ENCODE measurements at places on chromosomes 2 and 18.

DNA sequence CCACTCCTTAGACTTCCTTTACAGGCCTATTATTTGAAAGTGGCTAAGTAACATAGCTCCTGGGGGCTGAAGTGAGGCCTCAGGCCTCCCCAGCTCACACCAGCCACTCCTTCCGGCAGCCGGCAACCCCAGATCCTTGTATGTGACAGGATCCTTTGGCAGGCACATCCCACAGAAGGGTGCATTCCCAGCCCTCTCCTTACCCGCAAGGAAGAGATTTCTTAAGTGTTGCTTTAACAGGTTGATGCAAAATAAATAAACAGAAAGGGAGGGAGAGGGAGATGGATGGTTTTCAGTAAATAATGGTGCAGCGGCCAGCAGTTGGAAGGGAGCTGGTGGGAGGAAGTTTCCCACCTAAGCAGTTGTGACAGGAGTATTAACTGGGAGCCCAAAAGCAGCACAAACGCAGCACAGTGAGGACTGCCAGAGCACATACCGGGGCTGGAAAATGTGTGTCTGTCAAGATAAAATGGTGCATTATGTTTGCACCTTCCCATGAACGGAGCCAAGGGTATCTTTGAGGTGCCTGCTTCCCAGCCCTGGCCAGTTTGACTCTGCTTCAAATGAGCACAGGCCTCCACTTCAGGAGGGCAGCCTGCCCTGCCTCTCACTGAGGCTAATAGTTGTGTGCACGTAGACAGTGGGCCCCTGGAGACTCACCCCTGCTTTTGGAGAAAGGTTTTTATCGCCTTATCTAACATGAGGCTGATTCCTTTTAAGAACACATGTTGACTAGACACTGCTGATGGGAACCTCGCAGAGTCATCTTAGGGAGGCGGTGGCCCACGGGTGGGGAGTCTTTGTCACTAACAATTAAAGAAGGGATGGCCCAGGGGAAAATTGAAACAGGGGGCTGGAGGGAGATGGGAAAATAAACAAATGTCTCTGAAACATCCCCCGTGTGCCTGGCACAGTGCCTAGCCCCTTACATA is 32.8 kb downstream of the NRP2 start:
- H3K4me1 ChIP-seq, result peaks cover 34% of the 10 kb centered on the region
- no peak for DNase-seq

GRCh38 chr2:119960821-119961220 is 52.1 kb upstream of the EPB41L5 start:
- H3K4me3 ChIP-seq, result no peak overlapping the region
- no peak overlapping the region for H3K27ac ChIP-seq
- DNase-seq, result no peak
- H3K4me1 ChIP-seq, result no peaks in the 10 kb centered on the region

DNA sequence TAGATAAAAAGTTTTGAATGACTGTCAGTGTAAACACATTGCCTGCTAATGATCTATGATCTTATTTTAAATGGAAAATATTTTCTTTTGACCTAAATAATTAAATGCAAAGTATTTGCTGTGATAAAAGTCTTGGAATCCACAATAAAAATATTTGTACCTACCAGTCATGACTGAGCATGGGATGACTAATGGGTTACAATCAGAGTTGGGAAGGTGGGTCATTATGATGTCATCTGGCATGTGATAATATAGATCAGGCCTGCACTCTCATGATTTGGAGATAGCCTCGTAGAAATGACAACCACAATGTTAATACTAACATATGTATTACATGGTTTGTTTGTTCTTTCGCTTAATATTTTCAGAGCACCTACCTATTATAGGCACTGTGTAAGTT is 848.8 kb upstream of the KLHL29 start:
- no peaks in the 10 kb centered on the region for H3K4me1 ChIP-seq
- DNase-seq, result no peak
- H3K27ac ChIP-seq, result no peak overlapping the region
- H3K27me3 ChIP-seq, result no peaks in the 10 kb centered on the region
- H3K36me3 ChIP-seq, result no peaks in the 10 kb centered on the region
- no peak overlapping the region for H3K4me3 ChIP-seq

- H3K4me3 ChIP-seq, result no peak overlapping the region
- no peak overlapping the region for H3K27ac ChIP-seq
- peaks cover 8% of the 10 kb centered on the region for H3K4me1 ChIP-seq
- no peak for DNase-seq
These were observed 219.4 kb downstream of the LDLRAD4 start for GRCh38 chr18:13437796-13438506.

GRCh38 chr2:105631922-105632321 is 112.8 kb upstream of the NCK2 start:
- H3K27ac ChIP-seq, result no peak overlapping the region
- no peaks in the 10 kb centered on the region for H3K4me1 ChIP-seq
- no peak overlapping the region for H3K4me3 ChIP-seq
- H3K27me3 ChIP-seq, result peaks cover 7% of the 10 kb centered on the region

GRCh38 chr2:30666266-30666874 is 140.9 kb downstream of the CAPN13 start:
- no peak overlapping the region for H3K4me3 ChIP-seq
- H3K27me3 ChIP-seq, result no peaks in the 10 kb centered on the region
- H3K27ac ChIP-seq, result no peak overlapping the region
- H3K36me3 ChIP-seq, result no peaks in the 10 kb centered on the region

GRCh38 chr2:45622336-45623075 is 11.4 kb upstream of the SRBD1 start:
- H3K27me3 ChIP-seq, result no peaks in the 10 kb centered on the region
- no peaks in the 10 kb centered on the region for H3K36me3 ChIP-seq
- no peak overlapping the region for H3K4me3 ChIP-seq
- H3K27ac ChIP-seq, result no peak overlapping the region

DNA sequence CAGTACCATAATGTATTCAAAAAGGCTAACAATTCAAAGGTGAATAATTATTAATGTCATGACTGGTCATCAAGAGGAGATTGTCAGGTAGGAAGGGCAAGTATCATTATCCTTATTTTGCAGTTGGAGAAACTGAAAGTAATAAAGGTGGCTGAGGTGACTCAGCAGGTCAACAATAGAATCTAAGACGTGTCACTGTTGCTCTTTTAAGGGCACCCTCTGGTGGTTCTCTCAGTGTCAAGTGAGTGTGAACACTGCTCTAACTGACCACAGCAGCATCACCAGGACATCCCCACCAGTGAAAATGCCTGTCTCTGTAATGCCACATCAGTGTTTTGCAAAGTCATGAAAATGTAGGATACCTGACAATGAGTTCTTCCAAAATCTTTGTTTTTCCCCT is 69.7 kb downstream of the DCC start:
- H3K27ac ChIP-seq, result no peak overlapping the region
- DNase-seq, result no peak
- no peak overlapping the region for H3K4me3 ChIP-seq
- H3K36me3 ChIP-seq, result no peaks in the 10 kb centered on the region
- no peaks in the 10 kb centered on the region for H3K27me3 ChIP-seq

All from upper lobe of right lung (tissue), 1 donor.